ELR (cell line): ENCODE measurements at places on chromosomes 5 and 9.

- DNase-seq = no peak
These were observed 49.0 kb upstream of the SARDH start for GRCh38 chr9:133786907-133787753.

DNA sequence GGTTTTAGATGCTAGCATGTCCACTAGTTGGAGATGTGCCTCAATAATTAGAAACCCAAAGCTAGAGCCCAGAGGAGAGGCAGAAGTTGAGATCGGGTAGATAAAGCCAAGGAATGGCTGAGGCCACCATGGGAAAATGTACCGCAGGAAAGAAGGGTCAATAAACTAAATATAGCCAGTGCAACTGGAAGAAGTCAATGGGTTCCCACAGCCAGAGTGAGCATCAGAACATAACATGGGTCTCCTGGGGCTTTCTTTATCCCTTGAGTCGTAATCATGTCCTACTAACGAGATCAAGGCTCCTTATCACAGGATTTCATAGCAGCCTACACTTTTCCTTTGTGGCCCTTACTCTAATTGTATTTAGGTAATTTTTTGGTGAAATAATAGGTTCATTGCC, 61.7 kb downstream of the FRMD3 start:
- no peak for DNase-seq

GRCh38 chr9:70120834-70121510, 77.3 kb downstream of the MAMDC2 start:
- DNase-seq = peak; percentile 94

- DNase-seq = no peak
These were observed 254.5 kb downstream of the TLR4 start for GRCh38 chr9:117958726-117959125.

DNA sequence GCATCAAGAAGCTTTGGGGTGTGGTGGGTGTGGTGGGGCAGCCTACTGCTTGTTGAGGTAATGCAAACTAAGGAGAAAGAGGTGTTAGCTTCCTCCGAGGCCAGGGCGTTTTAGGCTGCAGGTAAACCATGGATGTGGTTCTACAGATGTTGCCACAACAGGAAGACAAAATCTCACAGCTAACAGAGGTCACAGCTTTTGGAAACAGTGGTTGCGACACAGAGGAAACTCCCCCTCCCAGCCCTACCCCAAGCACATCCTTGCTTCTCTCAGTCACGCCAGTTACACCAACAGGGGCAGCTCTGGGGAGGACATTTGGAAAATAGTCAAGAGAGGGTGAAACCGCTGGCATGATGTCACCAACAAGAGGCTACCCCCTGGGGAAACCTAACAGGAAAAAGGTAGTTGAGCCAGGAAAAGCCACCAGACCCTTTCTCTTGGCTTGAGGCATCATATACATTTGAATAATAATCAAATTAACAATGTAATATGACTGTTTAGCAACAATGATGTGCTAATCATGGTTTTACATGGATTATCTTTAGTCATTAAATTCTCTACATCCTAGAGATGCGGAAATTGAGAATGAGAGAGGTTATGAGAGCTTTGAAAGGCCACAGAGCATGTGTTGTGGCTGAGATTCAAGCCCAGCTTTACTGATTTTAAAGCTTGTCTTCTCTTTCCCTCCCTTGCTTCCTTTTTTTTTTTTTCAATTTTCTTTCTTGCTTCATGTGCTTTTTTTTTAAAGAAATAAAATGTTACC, 82.2 kb upstream of the IL12B start:
- DNase-seq = no peak

- DNase-seq = no peak
These were observed 18.7 kb downstream of the INIP start for GRCh38 chr9:112699230-112699629.

DNA sequence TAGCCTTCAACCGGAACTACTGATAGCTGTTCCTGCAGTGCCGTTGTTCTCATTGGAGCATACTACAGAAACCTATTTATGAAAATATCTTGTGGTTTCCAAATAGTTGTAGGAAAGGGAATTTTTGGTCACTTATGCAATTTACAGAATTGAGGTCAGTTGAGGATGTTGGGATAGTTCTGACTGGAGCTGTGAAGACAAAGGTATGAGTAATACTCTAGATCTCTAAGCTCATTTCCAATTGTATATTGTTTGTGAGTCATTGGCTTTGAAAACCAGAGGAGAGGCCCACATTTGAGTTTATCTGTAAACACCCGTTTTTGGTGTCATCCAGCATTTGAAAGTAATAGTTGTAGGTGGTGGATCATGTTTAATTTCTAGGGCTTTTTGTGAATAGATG, 561.3 kb upstream of the WWC1 start:
- peak; percentile 95 for DNase-seq
